Left renal cortex interstitium (tissue), 4 donors: ENCODE measurements at places on chromosomes 11 and 22.

DNA sequence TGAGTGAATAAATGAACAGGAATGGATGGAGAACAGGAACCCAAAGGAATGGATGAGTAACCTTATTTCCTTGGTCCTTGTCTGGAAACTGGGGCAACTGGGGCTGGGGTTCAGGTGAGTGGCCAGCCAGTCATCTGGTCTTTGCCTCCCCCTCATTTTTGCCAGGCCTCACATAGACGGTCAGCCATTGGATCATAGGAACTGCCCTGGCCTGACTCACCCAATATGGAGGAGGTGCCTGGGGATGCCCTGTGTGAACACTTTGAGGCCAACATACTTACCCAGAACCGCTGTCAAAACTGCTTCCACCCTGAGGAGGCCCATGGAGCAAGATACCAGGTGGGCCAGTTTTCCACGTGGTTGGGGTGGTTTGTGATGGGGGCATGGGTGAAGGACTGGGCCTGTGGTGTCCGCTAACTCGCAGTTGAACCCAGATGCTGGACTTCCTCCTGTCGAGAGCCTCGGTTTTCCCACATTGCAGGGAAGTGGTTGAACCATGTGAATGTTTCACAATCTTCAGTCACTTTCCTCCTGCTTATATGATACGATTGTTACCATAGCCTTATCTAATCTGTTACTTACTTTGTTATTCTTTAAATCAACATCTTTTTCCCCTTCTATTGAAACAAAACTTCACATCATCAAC, 4.4 kb downstream of the TRIOBP start:
- no peak for DNase-seq

- no peak for DNase-seq
Measured at GRCh38 chr11:111463276-111463675, 48.9 kb downstream of the BTG4 start.

- no peak for DNase-seq
Measured at GRCh38 chr11:3202305-3202704, 16.3 kb downstream of the MRGPRG start.

- no peak for DNase-seq
Measured at GRCh38 chr11:2012440-2012839, 14.8 kb upstream of the H19 start.

DNA sequence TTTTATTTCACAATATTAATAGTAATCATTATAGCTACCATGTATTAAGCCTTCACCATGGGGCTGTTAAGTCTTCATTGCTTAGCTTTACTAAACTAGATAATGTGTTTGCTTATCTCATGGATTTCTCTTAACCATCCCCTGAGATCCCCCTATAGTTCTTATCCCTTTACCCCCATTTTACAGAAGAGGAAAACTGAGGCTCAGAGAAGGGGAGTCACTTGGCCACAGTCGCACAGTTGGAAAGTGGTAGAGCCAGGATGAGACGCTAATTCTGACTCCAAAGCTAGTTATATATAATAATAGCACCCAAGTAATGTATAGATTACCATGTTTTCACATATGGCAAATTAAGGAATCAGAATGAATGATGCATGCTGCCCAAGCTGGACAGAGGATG, 9.7 kb upstream of the TFIP11 start:
- DNase-seq = no peak

GRCh38 chr11:126683766-126684728, 316.5 kb downstream of the KIRREL3 start:
- DNase-seq = no peak

DNA sequence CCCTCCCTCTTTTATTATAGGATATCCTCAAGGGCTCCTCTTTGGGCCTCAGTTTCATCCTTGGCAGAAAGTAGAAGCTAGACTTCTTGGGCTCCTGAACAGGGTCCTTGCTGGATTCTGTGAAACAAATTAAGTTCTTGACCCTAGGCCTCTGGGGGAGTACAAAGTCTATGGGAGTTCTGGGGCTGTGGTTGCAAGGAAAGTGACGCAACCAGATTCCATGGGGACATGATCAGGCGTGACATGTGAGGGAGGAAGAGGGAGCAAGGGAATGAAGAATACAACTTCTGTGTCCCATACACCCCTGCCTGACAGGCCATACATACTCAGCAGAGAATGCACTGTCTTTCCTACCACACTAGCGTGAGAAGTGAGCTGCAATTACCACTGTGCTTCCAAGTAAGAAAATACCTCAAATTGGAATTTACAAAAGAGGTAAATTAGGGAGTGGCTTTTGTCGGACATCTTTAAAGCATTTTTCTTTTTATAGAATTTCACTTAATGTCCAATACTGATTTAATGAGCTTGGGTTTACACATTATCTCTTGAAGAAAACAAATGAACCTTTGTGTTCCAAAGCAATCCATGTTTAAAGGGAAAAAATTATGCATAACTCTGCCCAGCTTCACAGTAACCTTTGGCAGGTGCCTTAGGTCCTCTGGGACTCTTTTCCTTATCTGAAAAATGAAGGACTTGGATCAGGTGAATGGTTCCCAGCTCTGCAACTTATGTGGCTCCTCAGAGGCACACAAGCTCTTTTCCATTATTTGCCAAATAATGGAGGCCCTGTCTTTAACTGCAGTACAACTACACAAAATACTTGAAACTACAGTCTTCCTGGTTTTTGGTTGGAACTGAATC, 38.9 kb downstream of the LIMK2 start:
- DNase-seq = no peak

DNA sequence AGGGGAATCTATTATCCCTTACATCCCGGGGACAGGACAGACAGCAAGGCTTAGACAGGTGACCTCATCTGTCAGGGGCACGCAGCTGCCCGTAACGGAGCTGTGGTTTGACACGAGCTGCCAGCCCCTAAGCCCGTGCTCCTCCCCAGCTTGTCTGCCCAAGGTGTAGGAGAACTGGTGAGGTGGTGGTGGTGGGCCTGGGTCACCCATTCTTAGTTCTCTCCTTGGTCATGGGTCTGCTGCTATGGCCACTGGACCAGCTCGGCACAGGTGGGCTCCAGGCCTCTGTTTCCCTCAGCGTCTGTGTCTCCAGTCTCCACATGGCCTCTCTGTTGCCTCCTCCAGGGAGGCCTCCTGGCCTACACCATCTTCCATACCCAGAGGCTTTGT, 5.4 kb downstream of the PARVG start:
- DNase-seq = no peak

DNA sequence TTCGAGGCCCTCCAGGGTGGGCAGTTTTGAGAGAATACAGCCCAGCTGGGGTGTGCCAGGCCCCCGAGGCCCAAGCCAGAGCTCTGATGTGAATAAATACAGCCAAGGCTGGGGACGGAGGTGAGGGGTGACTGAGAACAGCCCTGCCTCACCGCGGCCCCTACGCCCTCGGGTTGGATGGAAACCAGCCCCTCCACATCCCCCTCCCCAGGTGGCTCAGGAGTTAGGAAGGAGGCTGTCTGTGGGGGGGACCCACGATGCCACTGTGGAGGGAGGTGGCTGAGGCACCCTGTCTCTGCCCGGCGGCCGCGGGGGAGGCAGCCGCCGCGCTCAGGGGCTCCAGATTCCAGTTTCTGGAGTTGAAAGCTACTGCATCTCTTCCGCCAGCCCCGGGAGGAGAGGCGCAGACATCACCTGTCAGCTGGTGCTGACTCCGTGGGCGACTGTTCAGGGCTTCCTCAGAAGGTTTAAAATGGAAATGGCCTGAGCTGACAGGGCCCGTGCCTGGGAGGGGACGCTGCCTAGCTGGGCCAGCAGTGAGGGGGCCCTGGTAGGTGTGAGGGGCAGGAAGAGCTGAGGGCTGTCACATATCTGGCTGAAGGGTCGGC, 1.4 kb downstream of the FLRT1 start:
- DNase-seq = no peak

- DNase-seq = no peak
Measured at GRCh38 chr11:61579676-61580270, 1.1 kb downstream of the SYT7 start.

DNA sequence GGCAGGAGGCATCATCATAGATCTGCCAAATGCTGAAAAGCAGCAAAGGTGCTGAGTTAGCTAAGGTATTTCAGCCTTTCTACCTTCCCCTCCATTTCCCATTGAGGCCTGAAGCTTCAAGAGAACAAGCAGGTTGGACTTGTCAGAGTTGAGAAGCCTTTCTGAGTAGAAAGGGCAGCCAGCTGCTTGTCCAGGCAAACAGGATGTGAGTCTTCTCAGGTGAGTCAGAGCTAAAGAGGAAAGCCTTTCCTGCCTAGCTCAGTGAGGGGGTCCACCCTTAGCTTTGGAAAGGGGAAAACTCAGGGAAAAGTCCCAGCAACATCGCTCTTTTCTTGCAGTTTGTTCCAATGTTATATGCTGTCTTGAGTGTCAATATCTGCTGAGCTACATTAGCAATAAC, 13.2 kb upstream of the MPZL2 start:
- DNase-seq = no peak

- DNase-seq = no peak
Measured at GRCh38 chr22:32005453-32005852, 37.6 kb upstream of the SLC5A1 start.

DNA sequence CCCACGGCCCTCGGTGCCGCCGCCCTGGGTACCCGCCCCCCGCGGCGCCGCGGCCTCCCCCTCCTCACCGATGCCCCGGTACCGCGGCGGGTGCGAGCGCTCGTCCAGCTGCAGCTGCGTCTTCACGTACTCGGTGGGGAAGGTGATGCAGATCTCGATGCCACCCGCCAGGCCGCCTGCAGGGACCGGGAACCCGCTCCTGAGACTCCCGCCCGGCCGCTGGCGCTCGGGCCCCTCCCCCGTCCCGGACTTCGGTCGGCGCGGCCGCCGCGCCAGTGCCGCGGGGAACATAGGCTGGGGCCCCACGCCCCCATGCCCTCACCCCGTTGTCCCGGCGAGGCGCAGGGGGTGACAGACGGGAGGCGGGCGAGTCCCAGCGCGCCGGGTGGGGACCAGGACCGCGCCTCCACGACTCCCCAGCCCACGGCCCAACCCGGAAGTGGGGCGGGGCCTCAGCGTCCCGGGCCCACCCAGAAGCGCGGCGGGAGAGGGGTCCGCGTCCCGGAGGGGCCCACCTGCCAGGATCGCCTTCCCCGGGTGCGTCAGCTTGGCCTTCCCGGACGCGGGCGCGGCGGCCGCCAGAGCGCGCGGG, 375 bp downstream of the SLC25A1 start:
- DNase-seq = no peak

- DNase-seq = no peak
Measured at GRCh38 chr22:25402160-25402500, 162.3 kb upstream of the GRK3 start.

DNA sequence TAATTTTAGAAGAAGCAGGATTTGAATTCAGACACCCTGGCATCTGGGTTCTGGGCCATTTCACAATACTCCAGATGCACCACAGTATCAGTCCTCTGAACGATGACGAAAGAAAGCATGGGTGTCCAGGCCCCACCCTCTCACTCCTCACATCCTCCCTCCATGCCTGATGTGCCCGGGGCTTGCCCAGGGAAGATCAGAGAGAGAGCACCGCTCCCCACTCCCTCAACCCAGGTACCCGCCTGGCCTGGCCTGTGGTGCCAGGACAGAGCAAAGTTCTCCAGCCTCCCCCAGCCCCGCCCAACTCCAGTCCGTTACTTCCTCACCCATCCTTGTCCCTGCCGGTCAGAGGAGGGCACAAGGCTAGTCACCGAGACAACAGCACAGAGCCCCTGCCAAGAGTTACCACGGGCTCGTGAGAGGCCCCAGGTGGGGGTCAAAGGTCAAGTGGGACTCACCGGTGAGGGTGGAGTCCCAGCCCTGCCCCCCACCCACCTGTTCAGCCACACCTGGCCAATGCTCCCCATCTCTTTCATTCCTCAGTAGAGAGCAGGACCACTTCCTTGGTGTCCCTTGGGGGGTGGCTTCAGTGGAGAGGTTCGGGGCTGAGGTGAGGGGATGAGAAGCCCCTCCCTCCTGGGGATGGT, 8.1 kb downstream of the BCL9L start:
- DNase-seq = no peak

DNA sequence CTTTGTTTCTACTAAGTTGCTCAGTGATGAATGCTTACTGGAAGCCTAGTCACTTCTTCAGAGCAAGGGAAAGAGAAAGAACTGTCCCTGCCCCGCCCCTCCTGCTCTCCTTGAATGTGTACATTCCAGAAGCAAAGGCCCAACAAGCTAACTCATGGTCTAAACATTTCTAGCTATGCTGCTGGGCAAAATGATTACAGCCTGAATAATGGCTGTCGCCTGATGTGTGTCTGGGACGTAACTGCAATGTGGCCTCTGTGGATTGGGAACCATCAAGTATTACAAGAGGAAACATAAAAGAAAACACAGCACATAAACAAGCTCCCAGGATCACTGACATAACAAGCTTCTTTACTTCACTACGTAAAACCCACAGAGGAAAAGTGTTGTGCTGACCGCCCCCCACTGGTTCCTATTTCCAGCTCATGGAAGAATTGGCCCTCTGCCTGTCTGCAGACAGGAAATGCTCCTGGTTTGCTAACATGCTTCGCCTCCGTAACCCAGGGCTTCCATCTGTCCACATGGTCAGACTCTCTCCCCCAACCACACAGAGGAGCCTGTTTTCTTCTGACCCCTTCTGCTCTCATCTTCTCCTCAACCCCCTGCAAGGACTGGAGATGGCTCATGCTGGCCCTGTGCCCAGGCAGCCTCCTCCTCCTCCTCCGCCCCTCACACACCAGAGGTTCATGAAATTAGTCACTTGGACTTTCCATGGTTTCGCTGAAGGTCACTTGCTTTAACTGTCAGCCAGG, 187.2 kb downstream of the MAML2 start:
- DNase-seq = no peak

- no peak for DNase-seq
Measured at GRCh38 chr11:130631119-130631518, 182.7 kb downstream of the ADAMTS15 start.

DNA sequence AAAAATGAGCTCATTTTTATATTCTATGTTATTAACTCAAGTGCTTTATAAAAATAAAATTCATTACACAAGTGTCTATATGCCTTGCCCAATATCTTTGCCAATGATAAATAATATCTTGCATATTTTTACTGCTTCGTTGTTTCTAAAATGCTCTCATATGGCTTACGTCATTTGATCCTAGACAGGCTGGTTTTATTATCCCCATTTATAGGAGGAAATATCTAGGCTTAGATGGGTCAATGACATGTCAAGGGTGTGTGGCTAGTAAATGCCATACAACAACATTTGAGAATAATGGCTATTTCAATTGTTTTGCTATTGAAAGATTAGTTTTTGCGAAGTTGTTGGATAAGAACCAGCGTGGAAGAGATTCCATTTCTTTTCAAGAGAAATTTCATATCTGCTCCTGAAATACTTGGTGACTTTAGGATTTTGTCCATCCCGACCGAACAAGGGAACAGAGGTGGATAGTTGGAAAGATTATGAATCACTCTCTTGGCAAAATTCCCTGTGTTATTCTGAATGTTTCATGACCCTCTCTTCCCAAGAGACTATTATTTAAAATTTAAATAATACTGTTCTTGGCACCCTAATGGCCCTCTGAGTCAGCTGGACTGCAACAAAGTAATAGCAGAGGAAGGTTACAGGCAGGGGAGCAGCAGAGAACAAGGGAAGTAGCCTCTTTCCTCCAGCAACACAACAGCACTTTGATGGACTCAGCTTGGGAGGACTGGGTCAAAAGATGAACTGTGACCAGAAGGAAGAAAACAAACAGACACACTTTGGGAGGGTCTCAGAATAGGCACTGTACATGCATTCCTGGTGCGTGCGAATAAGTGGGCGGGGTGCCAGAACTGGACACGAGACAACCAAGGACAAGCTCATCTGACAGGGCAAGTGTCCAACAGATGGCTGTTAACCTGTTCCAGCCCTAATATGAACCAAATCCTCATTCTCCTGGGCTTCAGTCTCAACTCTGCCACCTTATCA, 94.5 kb downstream of the ME3 start:
- no peak for DNase-seq
